Stimulated activated CD8-positive, alpha-beta memory T cell treated with anti-CD3 and anti-CD28 coated beads, Interleukin-4, amount 100 ng/mL, for 1 hour (primary cell): ENCODE measurements at places on chromosomes 16 and 17.

DNA sequence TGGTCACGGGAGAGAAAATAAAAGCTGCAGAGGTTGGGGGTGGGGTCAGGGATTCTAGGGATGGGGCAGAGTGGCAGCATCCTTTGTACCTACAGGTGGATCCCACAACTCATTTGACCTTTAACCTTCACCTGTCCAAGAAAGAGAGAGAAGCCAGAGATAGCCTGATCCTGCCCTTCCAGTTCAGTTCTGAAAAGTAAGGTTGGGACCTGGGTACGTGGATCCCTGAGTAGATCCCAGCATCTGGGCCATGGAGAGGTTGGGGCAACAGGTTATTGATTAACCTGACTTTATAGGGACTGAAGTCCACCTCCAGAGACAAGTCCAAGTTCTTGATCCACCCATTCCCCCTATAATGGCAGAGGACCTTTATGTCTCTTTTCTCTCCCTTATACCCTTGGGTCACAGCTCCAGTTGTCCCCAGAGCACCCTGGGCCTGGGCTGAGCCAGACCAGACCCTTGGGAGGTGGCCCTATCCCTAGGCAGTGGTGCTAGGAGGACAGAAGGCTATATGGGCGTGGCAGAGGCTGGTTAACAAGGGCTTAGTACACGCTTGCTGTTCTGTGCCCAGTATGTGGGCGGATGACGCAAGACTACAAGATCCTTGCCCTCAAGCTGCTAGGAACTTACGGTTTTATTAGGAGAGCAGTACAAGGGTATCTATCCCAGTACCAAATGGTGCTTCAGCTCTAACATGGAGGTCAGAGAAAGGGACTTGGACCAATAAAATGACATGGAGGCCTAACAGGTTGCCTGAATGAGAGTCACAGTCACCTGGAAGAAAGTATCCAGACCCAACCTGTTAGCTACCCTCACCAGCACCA, 3.3 kb downstream of the CLDN7 start:
- DNase-seq: no peak

- no peak for DNase-seq
Measured at GRCh38 chr17:2724784-2725164, 13.2 kb upstream of the CLUH start.

GRCh38 chr17:32141679-32142037, 644 bp upstream of the RHOT1 start:
- no peak for DNase-seq

DNA sequence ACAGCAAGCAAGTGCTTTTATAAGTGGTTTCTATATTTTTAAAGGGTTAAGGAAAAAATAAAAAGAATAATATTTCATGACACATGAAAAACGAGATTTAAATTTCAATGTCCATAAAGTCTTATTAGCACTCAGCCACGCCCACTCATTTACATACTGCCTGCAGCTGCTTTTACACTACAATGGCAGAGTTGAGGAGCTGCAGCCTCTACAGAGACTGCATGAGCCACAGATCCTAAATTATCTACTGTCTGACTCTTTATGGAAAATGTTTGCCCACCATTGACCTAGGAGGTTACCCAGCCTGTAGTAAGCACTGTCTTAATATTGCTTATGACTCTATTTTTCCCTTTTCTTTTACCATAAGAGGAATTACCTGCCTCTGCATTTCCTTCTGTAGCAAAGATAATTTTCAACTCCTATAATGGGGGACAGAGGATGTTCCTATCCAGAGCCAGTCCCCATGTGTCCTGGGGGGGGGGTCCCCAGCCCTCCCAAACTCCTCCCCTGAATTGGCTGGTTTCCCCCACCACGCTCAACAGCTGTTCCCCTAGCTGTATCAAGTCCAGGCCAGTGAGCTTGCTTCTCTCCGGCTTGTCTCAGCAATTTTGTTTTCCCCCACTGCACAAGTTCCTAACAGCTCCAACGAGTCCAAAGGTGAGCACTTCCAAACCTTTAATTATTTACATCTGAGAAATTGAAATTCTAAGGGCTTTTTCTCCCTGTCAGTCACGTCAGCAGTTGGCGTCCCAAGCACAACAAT, 139.4 kb upstream of the ERCC4 start:
- DNase-seq: no peak

DNA sequence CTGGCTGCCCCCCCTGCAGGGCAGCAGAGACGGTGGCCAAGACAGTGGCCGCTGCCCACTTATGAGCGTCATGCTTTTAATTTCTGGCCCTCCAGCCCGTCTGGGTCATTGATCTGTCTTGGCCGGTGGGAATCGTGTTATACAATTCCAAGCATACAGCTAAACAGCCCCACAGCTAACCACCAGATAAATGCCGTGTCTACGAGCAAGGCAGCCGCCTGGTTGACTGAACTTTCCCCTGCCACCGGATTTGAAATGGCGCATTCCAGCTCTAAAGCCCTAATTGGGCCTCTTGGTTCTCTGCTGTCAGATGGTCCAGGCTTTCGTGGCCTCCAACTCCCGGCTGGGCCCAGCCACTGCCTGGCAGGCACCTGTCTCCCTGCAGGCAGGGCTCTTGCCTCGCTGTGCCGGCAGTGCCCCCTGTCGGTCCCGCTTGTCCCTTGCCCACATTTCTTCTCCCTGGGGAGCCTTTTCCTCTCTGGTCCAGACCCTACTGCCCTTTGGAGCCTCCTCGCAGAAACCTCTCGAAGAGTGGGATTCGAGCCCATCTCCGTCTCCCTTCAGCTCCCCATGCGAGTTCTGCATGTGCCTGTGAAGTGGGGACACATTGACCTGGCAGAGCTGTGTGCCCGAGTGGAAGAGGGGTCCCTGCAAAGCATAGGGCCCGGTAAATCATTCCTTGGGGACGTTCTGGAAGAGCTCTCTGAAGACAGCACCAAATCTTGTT, 1.8 kb upstream of the RBFOX3 start:
- no peak for DNase-seq

- DNase-seq: no peak
Measured at GRCh38 chr16:46857368-46857945, 26.5 kb upstream of the C16orf87 start.

DNA sequence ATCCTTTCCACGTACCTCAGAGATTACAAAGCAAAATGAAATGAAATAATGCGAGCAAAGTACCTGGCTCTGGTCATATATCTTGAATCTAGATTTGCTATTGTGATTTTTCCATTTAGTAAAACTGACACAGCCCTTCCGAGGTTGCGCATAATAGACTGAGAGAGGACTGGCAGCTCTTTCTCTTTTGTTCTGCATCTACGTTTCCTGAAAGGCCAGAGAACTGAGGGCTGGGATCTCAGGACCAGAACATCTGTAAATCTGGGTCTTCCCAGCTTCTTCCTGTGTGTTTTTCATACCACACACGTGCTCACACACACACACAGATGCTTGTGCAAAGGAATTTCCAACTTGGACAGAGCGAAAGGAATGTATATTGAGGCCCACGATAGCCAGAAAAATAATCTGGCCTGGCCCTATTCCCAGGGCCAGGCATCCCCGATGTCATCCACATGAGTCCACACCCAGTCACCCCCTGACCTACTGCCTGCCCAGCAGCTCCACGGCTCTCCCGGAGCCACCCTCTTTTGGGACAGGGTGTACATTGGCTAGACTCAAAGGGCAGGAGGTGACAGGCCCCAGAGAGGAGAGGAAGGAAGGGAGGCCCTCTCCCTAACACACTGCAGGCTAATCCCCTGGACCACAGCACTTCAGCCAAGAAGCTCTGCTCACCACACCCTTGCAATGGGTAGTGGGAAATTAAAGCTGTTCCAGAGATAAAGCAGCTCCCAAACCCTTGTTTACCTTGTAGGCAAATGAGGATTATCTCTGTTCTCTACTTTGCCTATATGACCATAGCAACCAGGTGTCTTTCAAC, 41.8 kb downstream of the NOL11 start:
- DNase-seq: no peak

DNA sequence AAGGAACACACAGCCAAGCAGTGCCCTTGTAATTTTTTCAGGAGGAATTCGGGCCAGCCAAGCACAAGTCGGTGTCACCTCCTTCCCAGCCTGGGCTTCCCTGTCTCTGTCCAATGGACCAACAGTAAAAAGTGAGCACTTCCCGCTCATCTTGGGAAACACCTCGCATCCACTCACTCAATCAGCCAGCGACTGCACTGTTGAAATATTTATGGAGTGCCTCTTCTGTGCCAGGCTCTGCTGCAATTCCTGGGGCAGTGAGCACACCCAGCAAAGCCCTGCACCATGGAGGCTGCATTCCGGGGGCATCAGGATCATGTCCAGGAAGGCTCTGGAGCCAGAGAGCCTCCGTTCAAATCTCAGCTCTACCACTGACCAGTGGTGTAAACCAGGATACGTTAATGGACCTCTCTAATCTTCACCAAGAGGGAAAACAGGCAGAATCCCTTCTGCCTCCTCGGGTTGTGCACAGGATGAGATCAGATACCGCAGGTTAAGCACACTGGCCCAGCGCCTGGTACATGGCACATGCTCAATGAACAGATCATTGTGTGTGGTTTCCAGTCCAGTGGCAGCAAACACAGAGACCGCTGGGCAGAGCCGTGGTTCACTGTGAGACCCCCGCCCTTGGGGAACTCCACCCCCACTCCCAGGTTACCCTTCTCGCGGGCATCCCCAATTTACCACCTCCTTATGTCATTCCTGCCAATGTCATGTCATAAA, 194.3 kb downstream of the ZNF423 start:
- DNase-seq: no peak

DNA sequence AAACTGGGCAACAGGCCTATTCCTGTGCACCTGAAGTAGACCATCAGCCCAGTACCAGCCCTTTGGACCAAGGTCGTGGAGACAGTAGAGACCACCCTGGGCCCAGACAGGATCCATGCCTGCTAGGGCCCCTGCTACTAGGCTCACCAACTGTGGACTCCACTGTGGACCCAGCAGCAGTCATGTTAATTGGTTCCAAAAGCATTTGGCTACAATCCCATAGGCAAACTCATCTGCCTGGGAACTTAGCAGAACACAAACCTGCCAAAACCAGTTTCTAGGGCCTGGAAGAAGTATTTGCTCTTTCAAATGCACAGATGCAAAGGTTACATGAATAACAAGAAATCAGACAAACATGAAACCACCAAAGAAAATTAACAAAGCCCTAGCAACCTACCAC, 53.1 kb downstream of the ACSM2A start:
- no peak for DNase-seq

GRCh38 chr16:30417529-30418349, 10.3 kb downstream of the ZNF771 start:
- DNase-seq: peak; percentile 79

- DNase-seq: no peak
Measured at GRCh38 chr17:32512328-32512727, 25.5 kb downstream of the CDK5R1 start.

GRCh38 chr16:65336160-65336559, 214.3 kb upstream of the CDH11 start:
- DNase-seq: no peak

DNA sequence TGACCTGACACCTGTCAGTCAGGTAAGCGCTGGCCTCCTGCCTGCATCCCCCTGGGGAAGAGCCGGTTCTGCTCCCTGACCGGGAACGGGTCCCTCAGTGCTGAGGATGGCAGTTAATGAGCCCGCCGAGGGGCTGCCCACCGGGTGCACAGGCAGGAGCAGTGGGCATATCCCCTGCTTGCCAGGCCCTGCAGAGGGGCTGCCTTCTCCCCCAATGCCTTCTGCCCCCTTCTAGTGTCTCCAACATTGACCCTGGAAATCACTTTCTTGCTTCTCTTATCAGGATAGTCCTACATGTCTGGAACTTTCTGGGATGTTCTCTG, 388.5 kb downstream of the SEC14L1 start:
- DNase-seq: no peak

DNA sequence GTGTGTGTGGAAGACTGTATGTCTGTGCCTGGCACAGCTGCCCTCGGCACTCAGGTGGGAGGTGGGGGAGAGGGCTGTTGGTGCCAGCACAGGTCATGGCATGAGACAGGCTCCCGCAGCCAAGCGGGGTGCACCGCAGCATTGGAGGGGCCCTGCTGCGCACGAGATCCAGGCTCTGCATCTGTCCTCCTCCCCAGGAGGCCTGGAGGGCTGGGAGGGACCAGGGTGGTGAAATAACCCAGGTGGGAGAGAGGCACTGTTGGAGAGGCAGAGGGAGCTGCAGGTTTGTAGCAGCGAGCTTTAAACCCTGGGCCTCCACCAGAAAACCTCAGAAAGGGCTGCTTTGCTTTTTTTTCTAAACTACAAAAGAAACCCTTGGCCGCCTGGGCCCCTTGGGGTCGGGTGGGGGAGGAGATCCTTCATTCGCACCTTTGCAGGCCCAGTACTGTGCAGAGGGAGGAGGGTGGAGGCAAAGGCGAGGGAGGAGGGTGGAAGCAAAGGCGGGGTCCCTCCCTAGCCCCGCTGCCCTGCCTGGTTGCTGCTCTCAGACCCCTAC, 241.7 kb downstream of the SEC14L1 start:
- DNase-seq: no peak

DNA sequence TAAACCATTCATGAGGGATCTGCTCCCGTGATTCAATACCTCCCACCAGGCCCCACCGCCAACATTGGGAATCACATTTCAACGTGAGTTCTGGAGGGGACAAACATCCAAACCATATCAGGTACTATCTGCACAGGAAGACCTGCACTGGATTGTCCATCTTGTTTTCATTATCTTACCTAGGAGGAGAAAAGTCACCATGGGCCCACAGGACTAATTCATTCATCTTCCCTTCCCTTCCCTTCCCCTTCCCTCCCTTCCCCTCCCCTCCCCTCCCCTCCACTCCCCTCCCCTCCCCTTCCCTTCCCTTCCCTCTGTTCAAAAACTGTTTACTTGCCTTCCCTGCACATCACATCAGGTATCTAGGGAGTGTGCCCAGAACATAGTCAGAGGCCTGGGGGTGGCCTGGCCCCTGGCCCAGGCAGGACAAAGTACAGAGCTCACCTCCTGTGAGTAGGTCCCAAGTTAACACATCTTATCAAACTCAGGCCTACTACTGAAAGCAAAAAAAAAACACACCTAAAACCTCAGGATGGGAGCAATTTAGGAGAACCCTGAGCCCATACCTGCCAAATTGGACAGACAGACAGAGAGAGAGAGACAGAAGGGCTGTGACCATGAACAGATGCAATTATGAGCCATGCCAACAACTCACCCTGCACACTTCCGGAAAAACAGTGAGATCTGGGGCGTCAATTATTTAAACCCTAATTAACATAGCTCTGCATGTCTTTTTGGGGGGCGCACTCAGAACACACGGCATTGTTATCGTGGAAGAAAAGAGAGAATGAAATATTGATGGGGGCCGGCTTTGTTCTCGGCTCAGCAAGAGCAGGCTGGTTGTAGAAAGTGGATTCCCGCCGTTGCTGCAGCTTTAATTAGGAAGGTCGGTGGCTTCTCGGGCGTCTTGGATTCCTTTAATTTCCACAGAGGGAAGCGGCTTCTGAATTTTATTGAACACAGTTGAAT, 151.2 kb downstream of the IRX5 start:
- no peak for DNase-seq

- DNase-seq: no peak
Measured at GRCh38 chr16:20430948-20431347, 20.4 kb upstream of the ACSM2A start.
